Umbilical cord (tissue), 2 donors: ENCODE measurements at places on chromosomes 4 and X.
A peak's percentile ranks its signal among the peaks of the same experiment; 100 is the strongest.

DNA sequence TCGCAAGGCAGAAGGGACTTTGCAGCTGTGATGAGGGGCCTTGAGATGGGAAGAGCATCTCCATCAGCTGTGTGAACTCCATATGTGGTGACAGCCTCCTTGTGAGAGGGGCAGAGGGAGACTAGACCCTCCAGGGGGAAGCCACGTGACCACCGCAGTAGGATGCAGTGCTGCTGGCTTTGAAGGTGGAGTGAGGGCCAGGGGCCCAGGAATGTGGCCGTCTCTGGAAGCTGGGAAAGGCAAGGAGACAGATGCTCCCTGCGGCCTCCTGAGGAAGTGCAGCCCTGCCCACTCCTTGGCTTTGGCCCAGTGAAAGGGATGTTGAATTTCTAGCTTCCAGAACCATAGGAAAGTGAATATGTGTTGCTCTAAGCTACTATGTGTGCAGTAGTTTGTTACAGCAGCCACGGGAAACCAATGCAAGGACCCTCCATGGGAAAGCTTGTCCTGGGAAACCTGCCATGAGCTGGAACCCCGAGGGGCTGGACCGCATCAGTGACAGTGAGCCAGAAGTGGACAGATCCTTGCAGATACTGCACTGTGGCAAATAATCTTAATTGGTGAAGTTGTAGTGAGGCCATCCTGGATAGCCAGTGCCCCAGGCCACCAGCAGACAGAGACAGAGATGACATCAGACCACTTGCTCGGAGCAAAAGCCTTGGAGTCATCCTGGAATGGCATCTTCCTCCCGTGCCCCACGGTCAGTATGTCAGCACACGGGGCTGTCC, 35.4 kb upstream of the SORCS2 start:
- DNase-seq = peak; percentile 81

DNA sequence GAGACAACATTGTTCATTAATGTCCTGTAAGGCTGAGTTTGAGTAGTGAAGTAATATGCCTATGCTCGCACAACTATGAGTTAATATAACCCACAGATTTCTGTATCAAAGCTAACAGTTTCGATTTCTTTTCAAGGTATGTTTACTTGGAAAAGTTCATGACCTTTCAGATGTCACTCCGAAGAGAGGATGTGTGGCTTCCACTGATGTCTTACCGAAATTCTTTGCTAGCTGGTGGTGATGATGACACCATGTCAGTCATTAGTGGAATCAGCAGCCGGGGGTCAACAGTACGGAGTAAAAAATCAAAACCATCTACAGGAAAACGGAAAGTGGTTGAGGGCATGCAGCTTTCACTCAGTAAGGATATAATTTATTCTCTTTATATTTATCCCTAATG, 124.9 kb downstream of the STAG2 start:
- DNase-seq = no peak

- no peak for DNase-seq
These were observed 267.0 kb downstream of the FRMPD4 start for GRCh38 chrX:12405306-12405705.

DNA sequence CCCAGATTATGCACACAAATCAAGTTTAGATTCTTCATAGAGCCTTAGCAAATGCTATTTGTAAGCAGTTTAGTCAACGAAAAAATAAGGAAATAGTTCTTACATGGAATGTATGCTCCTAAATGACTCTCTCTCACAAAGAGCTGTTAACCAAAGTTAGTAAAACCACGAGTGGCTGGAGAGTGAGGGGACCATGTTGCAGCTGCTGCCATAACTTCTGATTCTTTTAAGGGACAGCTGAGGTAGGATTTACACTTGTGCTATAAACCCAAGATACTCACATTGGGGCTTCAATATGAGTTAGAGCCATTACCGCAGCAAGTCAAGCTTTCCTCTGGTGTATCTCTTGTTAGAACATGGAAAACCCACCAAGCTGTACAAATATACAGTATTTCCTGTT, 2.7 kb downstream of the DOCK11 start:
- no peak for DNase-seq

DNA sequence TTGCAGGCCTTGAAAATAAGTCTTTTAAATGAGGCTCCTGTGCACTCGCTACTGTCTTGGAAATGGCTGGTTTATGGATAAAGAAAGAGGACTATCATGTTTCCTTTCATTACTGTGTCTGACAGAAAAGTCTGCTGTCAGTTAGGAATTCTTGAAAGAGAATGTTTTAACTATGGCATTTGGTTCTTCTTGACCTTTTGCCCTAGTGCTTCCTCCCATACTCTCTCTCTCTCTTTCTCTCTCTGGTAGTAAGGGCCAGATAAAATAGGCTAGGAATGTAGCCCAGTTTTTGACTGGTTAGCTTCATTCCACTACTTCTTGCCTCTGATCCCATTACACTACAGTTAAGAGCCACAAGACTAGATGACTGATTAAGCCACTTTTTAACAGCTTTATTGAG, 29.8 kb downstream of the YY2 start:
- DNase-seq = peak; percentile 30

DNA sequence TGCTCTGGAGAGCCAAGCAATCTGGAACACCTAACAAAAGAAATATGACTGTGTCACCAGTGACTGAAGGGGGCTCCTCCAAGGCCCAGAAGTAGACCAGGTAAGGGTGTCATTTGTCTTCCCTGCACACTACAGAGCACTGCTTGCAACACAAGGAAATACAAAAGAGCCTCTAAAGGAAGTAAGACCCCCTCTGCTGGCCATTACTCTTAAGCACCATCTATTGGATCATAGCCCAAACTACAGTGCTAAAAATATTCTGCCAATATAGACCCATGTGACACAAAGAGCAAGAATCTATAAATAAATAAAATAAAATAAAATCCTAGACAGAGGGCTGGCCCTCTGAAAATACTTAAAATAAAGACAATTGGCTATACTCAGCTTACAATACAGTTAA, 528.7 kb downstream of the TMA16 start:
- no peak for DNase-seq

DNA sequence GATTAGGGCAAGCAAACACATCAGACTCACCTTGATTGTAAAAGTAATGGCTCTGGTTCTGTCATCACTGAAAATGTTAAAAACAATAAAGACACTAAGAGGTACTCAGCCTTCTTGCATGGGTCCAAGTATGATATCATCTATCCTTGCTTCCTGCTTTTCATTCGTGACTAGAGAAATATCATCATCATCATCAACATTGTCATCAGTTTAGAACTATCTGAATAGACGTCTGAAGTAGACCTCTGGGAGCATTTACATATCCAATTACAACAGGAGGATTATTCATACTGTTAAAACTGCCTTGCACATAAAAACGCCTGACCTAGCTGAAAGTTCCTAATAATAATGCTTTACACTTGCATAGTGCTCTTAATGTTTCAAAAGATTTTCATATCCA, 9.8 kb upstream of the FRAS1 start:
- no peak for DNase-seq

DNA sequence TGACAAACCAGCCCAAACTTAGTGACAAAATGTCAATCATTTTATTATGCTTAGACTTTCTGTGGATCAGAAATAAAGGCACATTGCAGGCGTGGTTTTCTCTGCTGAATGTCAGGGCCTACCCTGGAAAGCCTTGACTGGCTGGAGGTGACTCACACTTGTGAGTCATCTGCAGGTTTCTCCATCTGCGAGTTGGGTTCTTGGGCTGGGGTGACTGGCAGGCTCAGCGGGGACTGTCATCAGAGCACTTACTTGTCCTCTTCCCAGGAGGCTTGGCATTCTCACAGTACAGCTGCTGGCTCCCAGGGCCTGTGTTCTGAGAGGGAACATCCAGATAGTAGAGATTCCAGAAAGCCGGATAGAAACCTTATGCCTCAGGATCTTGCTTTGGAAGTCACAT, 153.8 kb upstream of the AGA start:
- DNase-seq = peak; percentile 37

GRCh38 chrX:38898261-38898660, 97.0 kb downstream of the MID1IP1 start:
- DNase-seq = no peak

DNA sequence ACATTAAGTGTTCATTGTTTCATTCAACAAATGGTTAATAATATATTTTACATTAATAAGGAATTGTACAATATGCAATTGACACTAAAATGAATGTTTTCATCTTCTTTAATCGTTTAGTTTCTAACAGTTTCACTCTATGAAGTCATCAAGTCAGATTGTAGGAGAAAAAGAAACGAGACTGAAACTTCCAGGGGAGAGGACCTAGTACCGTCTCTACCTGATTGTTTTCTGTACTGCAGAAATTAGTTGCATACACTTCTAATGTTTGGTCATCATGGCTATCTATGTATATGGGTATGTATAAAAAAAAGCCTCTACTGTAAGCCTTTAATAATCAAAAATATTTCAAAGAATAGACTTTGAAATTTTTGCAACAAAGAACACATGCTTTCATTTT, 1350.9 kb downstream of the ARAP2 start:
- no peak for DNase-seq

DNA sequence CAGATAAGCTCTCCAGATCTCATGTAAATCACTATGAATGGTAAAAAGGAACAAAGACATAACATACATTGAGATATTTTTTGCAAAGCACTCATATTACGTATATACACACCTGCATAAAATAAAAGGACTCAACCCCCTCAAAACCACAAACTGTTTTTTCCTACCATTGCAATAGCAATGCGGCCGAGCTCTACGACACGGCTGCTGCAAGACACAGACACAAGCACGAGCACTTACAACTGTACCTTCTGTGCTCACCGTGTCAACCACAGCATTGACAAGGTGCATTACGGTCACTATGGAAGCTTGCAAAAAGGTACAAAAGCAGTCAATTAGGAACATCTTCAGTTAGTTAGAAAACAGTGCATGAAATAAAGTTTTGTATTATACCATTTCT, 37.1 kb upstream of the MTNR1A start:
- DNase-seq = no peak

DNA sequence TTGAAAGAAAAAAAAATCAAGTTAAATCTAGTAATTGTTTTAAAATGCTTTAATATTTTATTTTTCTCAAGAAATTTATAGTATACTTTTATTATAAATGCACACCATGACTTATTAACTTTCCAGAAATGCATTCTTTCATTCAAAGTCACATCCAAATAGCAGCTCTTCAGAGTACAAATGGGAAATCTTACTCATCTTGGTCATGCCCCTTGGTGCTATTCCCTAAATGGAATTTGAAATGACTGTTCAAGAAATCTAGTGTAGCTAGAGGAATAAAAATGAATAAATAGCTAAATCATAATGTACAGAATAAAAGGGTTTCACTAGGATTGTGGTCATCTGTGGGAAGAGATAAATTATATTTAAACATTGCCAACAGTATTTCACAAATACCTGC, 1139.7 kb downstream of the PCDH18 start:
- DNase-seq = no peak

- peak; percentile 8 for DNase-seq
These were observed 150.6 kb upstream of the SLC4A4 start for GRCh38 chr4:71188156-71188640.
